Activated T-cell treated with anti-CD3 and anti-CD28 coated beads, Interleukin-2, amount 50 U/mL, for 48 hours (primary cell): ENCODE measurements at places on chromosomes 1 and 21.

DNA sequence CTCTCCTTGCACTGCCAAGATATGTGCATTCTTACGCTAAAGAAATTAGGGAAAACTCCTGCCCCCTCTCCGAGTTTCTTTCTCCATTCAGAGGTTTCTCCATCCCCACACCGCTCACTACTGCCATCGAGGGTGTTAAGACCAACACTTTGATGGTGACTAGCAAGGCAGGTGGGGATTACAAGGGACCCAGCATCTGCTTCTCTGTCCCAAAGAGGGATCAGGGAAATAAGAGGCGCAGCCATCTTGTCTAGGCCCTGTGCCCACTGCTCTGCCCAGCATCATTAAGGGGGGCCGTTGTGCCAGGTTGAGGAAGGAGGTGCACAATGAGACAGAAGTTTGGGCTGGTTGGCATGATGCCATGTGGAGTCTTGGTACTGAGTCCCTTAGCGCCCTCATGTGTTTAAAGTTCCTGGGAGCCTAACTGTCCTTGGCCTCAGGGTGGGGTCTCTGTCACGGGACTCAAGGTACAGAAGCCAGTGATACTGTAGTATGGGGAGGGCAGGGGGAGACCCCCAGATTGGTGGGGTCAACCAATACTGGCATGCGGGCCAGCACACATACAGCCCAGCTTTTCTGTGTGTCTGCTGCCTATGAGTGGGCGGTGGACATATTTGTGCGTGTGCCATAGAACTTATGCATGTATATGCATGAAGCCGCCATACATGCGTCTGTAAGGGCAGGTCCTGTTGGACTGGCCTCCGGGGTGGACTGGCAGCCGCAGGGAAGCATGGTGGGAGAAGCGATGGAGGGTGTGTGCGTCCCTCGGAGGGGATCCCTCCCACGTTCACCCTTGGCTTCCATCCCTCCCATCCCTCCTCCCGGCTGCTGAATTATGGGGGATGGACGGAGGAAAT lies 5.5 kb downstream of the EFNA3 start:
- DNase-seq = peak; percentile 66

DNA sequence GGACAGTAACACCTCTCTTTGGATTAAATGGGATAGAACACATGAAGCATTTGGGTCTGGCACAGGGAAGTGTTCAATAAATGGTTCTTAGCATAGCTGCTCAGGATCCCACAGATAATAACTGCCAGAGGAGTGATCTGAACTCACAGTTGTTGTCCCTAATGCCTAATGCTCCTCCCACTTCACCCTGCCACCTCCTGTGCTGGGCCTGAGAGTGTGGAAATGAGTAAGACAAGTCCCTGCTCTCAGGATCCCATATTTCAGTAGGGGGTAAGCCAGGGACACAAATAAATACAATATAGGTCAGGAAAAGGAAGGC lies 19.9 kb upstream of the FOXO6 start:
- peak; percentile 4 for DNase-seq

DNA sequence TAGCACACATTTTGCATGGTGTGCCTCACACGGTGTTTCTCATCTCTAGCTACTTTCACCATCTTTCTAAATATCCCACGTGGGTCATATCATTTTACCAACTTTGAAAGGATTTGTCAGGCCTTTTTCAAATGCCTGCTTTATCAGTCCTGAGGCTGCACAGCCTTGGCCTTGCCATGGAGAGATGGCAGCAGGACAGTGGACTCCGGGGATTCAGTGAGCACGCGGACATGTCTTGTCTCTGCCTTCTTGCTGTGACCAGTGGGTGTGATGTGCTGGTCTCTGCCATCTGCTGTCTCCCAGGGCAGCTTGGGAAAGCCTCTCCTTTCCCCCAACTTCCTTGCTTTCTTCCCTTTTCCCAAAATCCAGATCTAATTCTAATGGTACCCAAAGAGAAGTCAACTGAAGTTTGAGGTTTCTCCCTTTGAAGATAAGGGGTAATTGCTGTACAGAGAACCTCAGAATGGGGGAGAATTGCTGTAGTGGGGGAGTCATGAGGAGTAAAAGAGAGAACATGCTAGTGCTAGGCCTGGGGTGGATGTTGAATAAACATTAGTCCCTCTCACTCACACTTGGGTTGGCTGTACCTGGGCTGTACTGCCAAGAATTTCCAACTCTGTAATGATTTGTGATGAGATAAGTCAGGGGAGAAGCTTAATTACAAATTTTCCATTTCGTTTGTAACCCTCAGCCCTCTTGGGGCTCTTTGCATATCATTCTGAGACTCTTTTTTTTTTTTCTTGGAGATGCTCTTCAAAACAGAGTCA lies 99.5 kb downstream of the GALNT2 start:
- no peak for DNase-seq

- DNase-seq = peak; percentile 96
These were observed at the start of gene SLC9A1 for GRCh38 chr1:27154991-27155781. Gene SLC9A1 (minus strand): TSS chr1:27155125. CDS start chr1:27154334, 791 bp downstream.

DNA sequence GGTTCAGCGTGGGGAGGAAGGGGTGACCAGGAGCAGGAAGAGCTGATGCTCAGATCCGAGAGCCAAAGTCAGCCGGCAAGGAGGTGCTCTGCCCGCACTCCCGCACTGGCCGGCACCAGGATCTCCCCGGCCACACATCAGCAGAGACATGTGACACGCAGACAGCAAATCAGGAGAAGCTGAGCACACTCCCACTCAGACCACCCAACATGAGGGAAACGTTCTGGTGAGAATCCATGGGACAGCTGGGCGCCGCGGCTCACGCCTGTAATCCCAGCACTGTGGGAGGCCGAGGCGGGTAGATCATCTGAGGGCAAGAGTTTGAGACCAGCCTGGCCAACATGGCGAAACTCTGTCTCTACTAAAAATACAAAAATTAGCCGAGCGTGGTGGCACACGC lies 18.6 kb upstream of the PTTG1IP start:
- DNase-seq = no peak

DNA sequence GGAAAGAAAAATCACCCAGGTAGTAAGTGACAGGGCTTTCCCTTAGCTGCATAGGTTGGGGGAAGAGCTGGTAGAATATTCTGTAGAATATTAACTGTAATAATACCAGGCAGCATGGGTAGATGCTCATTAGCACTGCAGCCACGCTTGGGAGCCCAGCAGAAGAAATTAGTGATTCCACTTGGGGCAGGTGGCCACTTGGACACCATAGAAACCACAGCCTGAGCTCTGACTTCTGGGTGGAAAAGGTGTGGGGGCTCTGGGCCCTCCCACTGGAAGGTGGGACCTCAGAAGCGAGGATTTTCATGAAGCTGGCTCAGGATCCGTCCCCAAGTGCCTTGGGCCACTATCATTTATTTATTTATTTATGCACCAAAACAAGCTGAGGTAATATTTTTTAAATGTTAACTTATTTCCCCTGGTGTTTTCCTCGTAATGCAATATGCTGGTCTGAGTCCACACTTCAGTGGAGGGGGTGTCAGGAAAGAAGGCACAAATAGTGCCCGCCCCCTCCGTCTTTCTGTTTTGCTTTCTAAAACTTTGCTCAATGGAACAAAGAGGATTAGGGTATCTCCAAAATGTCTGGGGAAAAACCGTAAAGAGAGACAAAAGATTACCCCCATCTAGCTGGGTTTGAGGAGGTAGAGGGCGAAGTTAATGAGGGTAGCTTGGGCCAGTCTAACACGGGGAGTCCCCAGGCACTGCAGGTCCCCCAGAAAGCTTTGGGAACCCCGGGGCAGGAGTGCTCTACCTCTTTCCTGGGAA lies 75.2 kb upstream of the GADD45A start:
- DNase-seq = no peak

GRCh38 chr1:203860396-203861025 lies 888 bp upstream of the SNRPE start:
- no peak for DNase-seq

DNA sequence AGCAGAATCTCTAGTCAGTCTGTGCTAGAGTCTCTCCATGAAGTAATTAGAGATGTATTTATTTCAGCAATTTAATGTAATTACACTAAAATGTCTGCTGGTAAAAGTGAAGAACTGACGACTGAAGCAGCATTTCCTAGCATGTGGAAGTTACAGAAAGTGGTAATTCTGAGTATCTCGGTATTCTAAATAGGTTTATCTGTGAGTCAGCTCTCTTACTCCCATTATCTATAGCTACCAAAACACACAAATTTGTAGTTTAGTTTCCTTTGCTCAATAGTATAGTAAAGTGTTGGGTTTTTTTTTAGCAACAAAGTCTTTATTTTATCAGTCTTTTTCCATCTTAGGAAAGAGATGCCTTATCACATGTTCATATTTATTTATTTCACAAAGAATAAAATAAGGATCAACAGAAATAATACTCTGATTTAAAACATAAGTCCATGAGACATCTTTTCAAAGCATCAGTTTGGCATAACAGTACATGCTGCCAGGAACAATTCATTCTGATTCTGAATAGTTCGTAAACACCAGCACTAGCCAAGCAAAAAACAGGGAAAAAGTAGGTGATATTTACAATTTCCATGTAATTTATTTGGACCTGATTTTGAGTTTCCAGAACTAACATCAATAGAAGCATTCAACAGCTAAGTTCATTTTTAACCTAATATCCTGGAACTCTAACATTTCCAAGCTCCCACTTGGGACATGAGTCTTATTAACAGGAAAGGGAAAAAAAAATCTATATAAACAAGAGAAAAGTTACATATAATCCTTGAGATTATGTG lies 76.3 kb downstream of the KCNT2 start:
- no peak for DNase-seq

DNA sequence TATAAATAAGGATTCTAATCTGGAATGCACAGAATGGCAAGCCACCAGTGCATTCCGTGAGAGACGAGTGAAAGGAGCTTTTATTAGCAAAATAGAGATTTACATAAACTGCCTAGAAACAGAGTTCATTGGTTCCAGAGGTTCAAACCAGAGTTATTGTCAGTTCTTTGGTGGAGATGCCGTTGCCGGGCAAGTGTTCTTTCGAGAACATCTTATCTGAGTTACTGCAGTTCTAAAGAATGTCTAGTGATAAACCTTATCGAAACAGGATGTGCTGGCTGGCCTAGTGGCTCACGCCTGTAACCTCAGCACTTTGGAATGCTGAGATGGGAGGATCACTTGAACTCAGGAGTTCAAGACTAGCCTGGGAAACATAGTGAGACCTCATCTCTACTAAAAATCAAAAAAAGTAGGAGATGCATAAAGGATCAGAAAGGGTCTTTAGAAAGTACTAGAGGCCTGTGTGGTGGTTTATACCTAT lies 19.9 kb upstream of the EVI5 start:
- no peak for DNase-seq

- DNase-seq = peak; percentile 57
These were observed 66.9 kb downstream of the GNG12 start for GRCh38 chr1:67766141-67766978.

DNA sequence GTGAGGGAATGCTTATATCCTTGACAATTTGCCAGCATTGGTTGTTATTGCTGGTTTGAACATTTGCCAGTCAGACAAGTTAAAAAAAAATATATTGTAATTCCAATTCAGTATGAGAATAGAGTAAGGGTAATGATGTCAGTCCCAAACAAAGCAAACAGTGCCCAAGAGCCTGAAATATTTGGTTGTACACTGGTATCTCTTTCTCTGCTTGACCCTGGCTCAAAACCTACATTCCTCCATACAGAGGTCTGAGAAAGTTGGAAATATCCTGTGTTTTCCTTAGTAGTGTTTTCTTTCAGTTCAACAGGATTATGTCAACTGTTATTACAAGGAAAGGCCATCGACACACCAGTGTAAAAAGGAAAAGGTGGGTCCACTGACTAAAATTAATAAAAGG lies 145.6 kb downstream of the MRPL39 start:
- DNase-seq = no peak
